ENCODE measurements at places on chromosomes 1 and 21.

GRCh38 chr1:226608699-226609505 lies 60.3 kb downstream of the STUM start:
- peak; percentile 52 for DNase-seq

- DNase-seq: no peak
These were observed 19.7 kb downstream of the FMOD start for GRCh38 chr1:203331224-203331623.

DNA sequence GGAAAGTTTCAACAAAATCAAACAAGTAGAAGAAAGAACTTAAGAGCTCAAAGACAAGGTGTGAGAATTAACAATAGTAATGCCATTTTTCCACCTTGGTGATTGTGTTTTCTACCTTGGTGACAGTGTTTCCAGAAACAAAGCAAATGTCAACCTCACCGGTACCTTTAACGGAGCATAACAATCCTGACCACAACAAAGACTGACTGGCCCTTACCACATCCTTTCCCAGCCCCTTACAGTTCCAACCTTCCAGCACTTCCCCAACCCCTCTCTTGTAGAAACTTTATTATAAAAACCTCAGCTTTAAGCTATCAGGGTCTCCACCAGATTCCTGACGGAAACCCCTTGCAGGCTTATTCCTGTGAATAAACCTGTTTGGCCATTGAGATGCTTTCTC lies 16.7 kb downstream of the STYXL2 start:
- no peak for DNase-seq

DNA sequence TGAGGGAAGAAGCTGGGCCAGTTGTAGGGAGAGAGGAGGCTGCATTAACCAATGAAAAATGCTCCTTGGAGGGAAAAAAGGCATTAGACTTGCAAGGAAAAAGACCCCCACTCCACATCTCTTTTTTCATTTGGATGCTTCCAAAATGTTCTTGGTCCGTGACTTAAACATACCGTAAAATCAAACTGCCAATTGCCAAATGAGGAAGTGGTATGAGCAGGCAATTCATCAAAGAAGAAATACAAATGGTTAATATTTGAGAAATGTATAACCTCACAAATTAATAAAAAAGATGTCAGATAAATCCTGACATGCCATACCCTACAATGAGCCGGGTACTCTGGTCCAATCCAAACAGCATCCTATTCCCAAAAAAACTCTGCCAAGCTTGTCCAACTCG lies 30.6 kb downstream of the KANK4 start:
- DNase-seq: no peak

DNA sequence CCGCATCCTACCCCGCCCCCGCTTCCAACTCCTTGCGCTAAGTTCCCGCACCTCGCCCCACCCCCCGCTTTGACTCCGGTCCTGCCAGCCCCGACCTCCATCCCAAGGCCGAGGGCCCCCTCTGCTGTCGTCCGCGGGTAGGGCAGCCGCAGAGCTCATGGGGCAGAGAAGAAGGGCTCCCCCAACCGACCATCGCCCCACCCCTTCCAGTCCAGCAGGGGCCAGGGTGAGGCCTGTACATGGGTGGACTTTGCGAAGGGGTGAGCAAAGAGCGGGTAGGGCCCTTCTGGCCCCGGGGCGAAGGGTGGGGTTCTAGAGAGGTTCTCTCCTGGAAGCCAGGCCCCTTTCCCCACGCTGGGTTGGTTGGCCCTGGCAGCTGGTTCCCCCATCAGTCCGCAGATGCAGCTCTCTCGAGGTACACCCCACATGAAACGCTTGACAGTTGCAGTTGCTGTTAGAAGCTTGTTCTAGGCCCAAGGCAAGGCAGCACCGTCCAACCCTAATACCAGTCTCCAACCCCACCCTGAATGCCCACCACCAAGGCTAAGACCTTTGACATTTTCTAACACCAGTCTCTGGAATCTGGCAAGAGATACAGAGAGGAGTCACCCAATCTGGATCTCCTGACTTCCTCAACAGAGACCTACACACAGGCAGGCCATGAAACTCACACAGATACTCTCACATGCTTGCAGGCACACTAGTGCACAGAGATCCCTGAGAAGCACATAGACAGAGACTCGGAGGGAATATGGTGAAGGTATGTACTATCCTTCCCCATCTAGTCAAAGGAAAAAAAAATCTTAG lies 25.3 kb upstream of the ADGRB2 start:
- DNase-seq: peak; percentile 50

DNA sequence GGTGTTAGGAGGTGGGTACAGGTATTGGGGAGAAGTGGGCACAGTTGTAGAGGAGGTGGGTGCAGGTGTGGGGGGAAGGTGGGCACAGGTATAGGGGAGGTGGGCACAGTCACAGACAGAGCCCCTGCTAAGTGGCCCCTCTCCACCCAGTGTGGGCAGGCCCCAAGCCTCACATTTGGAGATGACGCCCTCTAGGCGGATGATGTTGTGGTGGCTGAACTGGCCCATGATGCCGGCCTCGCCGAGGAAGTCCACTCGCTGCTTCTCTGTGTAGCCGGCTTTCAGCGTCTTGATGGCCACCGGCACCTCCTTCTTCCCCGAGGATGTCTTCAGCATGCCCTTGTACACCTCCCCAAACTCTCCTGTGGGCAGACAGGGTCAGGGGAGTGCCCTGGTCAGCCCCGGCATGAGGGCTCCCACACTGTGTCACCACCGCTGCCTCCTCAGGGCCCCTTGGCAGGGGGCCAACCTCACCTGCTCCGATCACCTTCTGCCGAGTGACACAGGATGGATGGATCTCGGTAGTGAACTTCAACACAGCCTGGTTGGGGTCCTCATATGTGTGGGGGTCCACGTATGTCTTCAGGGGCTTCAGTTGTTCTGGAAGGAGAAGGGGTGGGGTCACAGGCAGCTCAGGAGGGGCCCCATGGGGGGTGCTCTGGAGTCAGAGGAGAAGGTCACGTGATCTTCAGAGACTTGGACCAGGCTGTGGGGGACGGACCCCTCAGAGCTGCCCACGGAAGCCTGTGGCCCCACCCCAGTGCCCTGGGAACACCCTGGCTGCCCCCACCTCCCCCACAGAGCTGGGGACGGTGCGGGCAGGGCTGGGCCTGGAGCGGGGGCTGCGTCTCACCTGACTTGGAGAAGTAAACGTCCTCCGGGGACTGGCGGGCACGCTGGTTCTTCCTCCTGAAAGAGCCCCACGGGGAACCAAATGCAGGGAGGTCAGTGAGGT lies 22.6 kb downstream of the EPHA2 start:
- no peak for DNase-seq

DNA sequence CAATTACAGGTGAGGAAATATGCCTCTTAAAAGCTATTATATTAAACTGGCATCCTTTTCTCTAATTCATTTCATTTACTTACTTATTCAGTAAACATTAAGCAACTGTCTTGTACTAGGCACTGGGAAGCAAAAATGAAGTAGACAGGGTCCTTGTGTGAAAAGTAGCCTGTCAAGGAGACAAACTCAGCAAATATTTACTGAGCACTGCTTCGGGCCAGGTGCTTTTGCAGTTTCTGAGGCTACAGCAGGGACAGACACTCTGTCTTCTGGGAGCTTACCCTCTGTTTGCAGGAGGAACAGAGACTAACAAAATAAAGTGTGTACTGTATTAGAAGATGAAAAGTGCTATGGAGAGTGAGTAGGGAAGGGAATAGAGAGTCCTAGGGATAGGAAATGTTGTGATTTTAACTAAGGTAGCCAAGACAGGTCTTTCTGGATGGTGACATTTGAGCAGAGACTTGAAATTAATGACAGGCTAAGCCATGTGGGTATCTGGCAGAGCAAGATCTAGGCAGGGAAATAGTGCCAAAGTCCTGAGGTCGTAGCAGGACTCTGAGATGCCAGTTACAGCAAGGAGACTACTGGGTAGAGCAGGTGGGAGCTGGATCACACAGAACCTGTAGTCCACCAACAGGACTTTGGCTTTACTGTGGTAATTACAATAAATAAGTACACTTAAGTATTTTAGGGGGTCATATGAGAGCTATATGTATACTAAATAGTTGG lies 133.0 kb downstream of the ITSN1 start:
- no peak for DNase-seq

DNA sequence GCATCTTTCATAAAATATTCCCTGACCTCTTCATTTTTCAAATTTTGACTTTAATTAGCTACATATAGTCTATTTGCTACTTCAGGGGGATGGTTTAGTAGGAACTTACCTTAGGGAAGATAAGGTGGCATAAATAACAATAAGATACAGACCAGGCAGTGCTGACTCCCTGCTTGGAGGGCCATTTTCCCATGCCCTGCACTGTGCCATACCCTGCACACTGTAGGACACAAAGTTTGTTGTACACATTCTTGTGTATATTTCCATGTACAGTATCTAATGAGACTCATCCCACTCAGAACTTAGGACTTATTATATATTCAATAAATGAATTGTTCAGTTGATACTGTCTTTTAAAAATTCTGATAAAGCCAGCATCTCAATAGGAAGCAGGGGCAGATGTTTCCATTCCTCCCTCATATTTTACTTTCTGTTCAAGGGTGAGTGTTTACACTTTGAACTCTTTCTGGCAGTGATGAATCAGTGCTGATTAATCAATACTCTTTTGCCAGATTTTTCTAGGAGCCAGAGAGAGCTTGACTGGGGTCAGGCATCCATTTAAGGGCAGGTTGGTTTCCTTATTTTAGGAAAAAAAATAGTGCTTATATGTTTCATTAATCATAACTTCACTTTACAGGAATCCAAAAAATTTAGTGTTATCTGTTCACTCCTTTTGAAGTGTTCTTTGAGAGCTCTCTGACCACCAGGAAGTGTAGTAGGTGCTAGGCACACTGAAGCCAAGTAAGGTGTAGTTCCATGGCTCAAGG lies 30.6 kb downstream of the MPZL1 start:
- DNase-seq: no peak

- no peak for DNase-seq
These were observed 13.9 kb upstream of the POU3F1 start for GRCh38 chr1:38060498-38060897.

- no peak for DNase-seq
These were observed 41.2 kb downstream of the DHCR24 start for GRCh38 chr1:54845772-54846171.

DNA sequence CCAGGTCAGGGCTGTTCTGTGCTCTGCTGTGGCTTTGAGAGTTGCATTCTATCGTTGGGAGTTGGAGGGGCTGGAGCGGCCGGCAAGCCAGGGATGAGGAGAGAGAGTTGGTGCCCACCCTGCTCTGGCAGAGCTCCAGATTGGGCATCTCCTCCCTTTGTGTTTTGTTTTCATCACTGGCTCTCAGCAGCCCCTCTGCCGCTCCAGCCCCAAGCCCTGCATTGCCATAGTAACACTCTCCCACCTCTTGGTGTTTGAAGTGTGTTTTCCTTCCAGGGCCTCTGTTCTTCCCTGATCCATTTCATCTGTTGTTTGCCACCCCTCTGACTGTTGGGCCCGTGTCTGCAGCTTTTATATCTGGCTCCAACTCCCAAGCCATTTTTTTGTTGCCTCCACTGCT lies 152.7 kb downstream of the URB2 start:
- DNase-seq: no peak

GRCh38 chr21:36705679-36706481 lies 7.0 kb downstream of the SIM2 start:
- DNase-seq: no peak

DNA sequence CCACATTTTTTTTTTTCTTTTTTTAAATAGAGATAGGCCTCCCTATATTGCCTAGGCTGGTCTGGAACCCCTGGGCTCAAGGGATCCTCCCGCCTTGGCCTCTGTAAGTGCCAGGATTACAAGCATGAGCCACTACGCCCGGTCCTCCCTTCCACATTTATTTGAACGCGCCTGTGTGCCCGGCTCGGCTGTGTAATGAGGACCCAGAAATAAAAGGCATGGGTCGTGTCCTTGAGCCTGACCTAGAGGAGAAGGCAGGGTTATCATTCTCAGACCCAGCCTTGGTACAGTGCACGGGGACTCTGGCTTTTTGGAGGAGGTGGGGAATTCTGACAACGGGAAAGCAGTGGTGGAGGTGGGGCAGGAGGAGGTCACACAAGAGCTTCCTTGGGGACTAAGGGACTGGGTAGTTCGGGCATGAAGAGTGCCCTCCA lies 841 bp downstream of the CENPF start:
- no peak for DNase-seq

DNA sequence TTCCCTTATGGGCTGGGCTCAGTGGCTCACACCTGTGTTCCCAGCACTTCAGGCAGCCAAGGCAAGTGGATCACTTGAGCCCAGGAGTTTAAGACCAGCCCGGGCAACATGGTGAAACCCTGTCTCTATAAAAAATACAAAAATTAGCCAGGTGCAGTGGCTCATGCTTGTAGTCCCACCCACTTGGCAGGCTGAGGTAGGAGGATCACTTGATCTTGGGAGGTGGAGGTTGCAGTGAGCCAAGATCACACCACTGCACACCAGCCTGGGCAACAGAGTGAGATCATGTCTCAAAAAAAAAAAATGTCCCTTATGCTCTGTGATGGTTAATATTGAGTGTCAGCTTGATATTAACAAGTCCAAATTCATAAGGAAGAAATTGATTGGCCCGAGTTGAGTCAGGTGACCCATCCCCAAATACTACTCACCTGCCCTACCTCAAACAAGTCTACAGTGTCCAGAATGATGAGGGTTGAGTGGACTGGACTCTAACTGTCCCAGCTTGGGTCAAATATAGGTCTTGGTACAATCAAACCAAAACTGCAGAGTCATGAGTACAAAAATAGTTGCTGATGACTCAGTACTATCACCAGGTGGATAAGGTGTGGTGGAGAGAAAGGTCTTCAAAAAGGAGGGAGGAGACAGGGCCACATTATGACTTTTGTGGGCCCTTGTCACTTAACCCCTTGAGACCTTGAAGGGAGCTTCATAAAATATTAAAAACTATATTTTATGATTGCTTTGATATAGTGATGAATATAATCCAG lies 161.0 kb downstream of the ZNF326 start:
- no peak for DNase-seq

DNA sequence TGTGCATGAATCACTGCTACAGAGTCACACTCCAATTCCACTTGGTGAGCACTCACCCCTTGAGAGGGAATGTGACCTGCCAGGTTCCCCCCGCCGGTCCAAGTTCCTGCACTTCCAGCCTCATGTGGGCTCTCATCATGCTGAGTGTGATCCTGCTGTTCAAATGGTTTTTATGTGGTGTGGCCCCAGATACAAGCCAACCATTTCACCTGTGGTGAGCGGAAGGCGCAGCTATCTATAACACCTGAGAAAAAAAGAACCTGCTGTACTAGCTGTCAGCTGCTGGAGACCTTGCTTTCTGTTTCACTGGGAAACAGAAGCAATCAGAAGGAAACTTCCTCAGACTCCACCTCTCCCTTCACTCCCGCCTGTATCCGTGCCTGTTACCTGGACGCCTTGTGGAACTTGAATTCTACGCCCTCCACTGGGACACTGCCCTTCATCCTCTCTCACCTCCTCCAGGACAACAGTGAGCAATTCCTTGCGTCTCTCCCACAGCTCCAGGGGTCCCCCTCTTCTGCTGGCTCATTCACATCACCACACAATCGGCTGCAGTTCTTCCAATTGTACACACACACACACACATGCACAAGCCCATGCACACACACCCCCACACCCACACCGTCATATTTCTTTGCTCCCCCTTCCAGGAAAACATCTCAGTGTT lies 64.4 kb upstream of the RPL11 start:
- DNase-seq: no peak

GRCh38 chr1:38498686-38499085 lies 360.9 kb downstream of the RRAGC start:
- no peak for DNase-seq

Data from iPS DF 19.7 (cell line).